ENCODE measurements at places on chromosomes 2 and 18. TPM values are rescaled to one million over a fixed set of nuclear protein-coding genes. Genes with fewer than 3 reads are reported as not detected.

Gene CDH20
- total RNA-seq: 0.11 TPM

Gene SRD5A2
- total RNA-seq: not detected

Gene NOL4
- total RNA-seq: not detected

Gene PLGLB2
- 0.16 TPM for total RNA-seq

Gene LBH
- 102 TPM for total RNA-seq

Gene MBP
- total RNA-seq: 28.1 TPM

Gene ALKAL2
- total RNA-seq: not detected

Gene PLA2R1
- total RNA-seq: not detected

Gene SIX2
- total RNA-seq: not detected

Data from activated T-cell treated with anti-CD3 and anti-CD28 coated beads, Interleukin-2, amount 50 U/mL, for 4 hours (primary cell).